ENCODE measurements at places on chromosomes 6 and 20. TPM values are rescaled to one million over a fixed set of nuclear protein-coding genes. Genes with fewer than 3 reads are reported as not detected.
A peak's percentile ranks its signal among the peaks of the same experiment; 100 is the strongest.

DNA sequence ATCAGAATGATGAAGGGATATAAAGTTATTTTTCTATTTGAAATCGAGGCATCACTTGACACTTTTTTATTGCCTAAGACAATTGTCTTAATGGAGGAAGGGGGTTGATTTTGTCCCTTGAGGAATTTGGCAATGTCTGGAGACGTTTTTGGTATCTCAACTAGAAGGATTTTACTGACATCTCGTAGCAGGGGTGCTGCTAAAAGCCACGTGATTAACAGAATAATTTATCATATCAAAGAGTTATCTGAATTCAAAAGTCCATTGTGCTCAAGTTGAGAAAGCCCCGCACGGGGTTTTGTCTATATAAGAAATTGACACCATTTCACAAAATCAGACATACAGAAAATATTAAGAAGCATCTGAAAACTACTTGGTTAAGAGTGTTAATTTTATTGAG is 1.5 kb upstream of the TAAR6 start:
- DNase-seq = no peak

GRCh38 chr20:17177341-17177740 is 49.5 kb upstream of the PCSK2 start:
- no peak for DNase-seq

GRCh38 chr20:49583669-49584417 is 15.9 kb upstream of the PTGIS start:
- DNase-seq = no peak

DNA sequence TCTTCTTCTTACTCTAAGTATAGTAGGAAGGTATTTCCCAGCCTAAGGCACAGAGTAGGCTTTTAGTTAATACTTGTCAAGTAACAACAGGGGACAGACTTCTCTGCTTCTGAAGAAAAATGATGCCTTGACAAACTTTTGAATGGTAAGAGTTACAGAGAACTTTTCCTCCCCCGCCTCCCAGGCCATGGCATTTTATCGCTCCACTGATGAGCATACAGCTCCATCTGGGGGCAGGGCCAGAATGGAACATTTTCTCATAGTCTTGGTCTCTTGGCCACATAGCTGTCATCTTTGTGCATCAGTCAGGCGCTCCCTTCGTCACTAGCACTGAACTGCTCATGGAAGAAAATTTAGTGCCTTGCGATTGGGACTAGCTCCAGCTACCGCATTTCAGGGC is 1066.8 kb upstream of the CITED2 start:
- DNase-seq = peak; percentile 18

DNA sequence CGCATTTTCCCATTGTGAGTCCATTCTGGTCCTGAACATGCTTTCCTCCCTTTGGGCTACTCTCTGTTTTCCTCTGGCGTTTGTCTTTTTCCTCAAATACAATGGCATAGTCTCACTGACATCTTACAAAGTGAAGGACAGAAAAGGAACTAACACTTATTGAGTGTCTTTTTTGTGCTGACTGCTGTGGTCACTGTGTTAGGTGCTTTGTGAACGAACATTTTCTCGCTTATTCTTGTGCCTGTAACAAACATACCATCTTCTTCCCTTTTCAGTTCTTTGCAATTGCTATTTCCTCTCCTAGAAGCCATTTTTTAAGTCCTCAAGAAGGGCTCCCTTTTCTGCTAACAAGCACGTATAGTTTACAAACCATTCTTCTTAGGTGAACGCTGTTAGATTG is 15.4 kb downstream of the FIG4 start:
- no peak for DNase-seq

DNA sequence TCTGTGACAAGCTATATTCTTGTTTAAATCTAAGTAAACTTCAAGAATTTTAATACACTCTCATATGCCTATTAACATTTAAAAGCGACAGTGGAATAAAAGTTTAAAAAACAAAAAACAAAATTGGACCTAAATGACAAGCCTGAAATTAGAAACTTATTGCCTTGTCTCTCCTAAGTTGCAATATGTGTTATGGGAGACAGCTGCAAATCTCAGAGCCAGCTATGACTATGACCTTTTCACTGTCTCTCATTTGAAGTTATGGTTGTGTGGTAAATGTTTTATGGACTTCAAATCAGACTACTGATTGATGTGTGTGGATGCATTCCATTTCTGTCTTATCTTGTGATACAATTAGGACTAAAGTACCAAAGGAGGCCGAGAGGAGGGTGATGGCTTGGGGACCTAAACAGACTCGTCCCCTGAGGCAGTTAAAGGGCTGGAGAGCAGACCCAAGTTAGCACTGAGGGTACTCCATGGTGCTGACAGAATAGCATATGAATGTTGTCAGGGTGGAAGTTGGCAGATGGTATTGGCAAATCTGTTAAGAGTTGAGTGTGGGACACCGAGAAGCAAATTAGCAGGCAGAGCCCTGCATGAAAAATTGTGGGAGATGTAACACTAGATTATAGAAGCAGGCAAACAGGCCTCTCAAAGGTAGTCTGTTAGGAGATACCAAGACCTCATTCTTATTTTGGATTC is 930.1 kb upstream of the MAN1A1 start:
- DNase-seq = no peak

GRCh38 chr6:167828325-167828956 is 1.7 kb downstream of the AFDN start:
- DNase-seq = no peak

- peak; percentile 28 for DNase-seq
Observed at GRCh38 chr20:63831993-63832686, 1.1 kb upstream of the ZBTB46 start.

DNA sequence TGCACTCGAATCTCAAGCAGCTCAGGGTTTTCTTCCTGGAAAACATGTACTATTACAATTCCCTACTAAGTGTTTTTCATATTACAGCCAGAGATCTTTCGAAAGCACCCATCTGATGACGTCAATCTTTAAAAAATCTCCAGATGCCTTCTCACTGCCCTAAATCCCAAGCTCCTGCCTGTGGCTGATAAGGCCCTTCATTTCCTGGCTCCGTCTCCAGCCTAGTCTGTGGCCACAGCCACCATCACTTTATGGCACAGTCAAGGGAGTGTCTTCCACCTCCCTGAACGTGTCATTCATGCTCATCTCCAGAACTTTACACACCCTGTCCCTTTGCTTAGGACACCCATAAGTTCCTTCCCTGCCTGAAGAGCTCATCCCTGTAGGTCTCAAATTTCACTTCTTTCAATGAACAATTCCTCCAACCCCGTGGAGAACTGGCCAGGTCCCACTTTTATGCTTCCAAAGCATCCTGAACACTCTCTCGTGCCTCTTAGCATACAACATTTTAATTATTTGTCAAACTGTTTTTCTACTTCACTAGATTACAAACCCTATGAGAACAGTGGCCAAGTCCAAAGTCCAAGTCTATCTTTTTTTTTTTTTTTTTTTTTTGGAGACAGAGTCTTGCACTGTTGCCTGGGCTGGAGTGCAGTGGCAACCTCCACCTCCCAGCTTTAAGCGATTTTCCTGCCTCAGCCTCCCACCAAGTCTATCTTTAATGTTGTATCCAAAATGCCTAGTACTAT is 106.1 kb upstream of the AGPAT4 start:
- DNase-seq = no peak

DNA sequence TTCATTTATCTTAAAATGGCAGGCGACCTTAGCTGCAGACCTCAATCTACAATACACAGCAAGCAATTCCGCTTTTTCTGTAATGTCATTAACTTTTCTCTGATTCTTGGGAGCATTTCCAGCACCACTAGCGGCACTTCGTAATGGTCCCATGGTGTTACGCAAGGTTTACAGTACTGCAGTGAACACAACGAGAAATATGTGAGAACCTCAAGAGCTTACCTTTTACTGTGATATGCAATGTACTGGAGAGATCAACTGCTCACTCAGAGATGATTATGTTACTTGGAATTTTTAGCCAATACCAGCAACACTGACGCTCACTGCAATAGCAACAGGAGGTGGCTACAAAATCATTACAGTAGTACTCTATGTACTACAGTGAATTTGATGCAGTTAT is 2.8 kb upstream of the CEP43 start:
- no peak for DNase-seq

GRCh38 chr20:9227896-9228615 is 159.2 kb downstream of the PLCB4 start:
- DNase-seq = no peak

GRCh38 chr6:111291336-111292259 is 191.4 kb downstream of the REV3L start:
- no peak for DNase-seq

The TSBP1 gene
- total RNA-seq = not detected

Data from activated CD4-positive, alpha-beta T cell treated with anti-CD3 and anti-CD28 coated beads for 36 hours (primary cell).